ENCODE measurements at places on chromosomes 16 and 17.

GRCh38 chr17:10290041-10290440, 82.8 kb downstream of the MYH13 start:
- no peak for DNase-seq

DNA sequence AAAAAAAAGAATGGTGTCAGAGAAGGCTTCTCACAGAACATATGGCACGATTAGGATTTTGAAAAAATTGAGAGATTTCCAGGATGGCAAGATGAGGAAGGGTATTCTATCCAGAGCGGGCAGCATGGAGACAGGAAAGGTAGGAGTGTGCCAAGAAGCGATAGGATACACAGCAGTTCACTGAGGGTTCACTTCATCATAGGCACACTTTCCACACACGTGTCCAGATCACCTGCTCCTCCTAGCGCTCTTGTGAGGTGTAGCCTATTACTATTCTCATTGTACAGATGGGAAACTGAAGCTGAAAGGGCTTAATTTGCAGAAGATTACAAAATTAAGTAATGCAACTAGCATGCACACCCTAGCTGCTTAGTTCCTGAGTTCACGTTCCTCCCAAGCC, 6.2 kb upstream of the ELAC2 start:
- DNase-seq: no peak

GRCh38 chr16:53022374-53022773, 30.3 kb downstream of the CHD9NB start:
- DNase-seq: no peak

DNA sequence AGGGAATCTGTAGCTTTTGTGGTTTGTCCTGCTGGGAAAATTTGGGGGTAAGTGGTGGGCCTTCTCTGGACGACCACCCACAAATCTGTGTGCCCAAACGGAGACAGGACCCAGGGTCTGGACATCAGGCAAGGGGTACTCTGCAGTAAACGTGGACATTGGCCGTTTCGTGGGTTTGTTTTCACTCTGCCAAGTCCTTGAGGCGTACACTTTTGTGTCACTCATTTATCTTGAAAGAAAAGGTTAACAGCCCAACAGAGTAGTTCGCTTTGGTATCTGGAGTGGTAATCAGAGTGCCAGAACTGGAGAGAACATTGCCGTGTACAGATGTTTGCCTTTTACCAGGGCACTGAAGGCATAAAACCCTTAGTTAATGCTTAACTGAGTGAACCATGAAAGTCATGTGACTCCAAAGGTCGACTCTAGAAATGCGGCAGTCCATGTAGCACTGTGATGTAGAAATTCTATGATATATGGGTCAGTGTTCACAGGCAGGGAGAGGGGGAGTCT, 15.4 kb downstream of the NAA60 start:
- no peak for DNase-seq

DNA sequence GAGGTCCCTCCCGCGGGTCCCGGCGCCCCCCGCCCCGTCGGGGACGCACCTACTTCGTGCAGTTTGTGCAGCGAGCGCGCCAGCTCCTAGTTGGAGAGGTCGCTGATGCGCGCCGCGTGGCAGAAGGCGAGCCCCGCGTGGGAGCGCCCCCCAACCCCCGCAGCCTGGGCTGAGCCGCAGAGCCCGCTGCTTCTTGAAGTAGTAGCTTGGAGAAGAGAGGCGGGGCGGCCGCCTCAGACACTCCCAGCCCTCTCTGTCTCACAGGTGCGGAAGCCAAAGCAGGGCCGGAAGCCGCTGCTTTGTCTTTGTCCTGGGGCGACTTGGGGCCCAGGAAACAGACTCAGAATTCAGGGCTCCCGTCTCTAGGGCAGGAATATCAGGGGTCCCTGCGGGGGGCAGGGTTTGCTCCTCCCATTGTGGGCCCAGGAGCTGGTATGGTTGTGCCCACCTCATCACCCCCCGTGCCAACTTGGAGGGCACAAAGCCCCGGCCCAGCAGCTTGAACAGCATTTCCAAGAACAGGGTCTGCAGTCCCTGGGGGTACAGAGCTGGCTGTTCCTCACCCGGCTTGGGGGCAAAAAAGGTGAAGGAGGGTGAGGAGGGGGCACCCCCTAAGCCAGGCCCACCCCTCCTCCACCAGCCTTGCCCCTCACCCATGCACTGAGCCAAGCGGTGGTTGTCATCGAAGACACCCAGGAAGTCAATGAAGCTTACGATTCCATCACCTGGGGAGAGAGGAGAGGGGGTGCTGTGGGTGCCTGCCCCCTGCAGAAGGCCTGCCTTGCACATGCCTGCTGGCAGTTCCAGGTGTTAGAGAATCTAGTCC, 13.5 kb downstream of the SPATA32 start:
- no peak for DNase-seq

- DNase-seq: peak; percentile 95
Observed at GRCh38 chr17:7314719-7315569, at the start of gene GPS2. Gene GPS2, minus strand, starts transcription at chr17:7315360. Its CDS starts 308 bp downstream, at chr17:7315052.

- DNase-seq: no peak
Observed at GRCh38 chr17:57852955-57853328, 3.1 kb upstream of the MRPS23 start.

DNA sequence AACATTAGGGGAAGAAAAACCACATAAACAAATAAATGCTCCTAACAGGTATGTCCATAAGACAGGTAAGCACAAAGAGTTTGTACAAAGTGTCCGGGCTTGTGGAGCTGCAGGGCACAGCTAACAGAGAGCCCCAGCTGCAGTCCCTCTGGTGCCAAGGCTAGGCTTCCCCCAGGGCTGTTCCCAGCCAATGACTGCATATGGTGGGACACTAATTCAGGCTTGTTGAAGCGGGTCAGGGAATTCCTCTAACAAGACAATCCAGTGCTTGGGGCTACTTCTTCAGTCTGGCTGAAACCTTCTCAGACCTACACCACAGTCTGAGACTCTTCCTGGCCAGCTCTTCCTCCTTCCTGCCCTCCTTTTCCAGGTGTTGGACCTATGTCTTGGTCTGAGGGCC, 51.7 kb upstream of the ALDH3A1 start:
- no peak for DNase-seq

DNA sequence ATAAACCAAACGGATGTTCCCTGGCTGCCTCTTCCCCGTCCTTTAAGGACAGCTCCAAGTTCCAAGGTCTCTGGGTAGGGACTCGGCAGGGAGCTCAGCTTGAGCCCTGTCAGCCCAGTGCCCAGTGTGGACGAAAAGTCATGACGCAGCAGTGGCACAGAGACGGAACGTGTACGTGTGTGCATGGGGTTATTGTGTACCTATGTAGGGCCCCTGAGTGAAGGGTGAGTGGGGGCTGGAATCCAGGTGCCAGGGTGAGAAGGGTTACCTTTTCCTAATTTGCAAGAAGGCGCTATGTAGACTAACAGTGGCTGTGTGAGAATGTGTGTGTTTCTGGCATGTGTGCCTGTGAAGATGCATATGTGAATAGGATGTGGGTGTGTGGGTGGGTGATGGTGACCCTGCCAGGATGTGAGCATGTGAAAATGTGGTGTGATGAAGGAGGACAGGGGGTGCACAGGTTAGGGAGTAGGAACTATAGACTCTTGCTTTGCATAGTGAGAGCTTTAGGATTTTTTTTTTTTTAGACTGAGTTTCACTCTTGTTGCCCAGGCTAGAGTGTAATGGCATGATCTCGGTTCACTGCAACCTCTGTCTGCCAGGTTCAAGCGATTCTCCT, 6.0 kb downstream of the SCN4A start:
- no peak for DNase-seq

- no peak for DNase-seq
Observed at GRCh38 chr16:69709456-69710084, 16.8 kb downstream of the NQO1 start.

DNA sequence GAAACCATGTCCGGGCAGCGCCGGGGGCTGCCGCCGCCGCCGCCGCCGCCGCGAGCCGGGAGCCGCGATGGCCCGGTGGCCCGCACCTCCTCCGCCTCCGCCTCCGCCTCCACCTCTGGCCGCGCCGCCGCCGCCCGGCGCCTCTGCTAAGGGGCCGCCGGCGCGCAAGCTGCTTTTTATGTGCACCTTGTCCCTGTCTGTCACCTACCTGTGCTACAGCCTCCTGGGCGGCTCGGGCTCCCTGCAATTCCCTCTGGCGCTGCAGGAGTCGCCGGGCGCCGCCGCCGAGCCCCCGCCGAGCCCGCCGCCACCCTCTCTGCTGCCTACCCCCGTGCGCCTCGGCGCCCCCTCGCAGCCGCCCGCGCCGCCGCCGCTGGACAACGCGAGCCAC, 587 bp downstream of the HS3ST4 start:
- DNase-seq: no peak

DNA sequence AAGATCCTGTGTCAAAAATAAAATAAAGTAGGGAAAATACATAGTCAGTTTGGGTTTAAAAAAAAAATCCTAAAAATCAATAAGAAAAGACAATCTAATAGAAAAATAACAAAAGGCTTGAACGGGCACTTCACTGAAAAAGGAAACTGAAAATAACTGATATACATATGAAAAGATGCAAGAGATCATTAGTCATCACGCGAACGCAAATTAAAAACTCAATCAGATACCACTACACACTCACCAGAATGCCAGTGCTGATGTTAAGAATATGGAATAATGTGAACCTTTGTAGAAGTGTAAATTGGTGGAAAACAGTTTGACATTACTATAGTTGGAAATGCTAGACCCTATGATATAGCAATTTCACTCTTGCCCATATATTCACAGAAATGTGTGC, 14.6 kb downstream of the GNGT2 start:
- DNase-seq: no peak

DNA sequence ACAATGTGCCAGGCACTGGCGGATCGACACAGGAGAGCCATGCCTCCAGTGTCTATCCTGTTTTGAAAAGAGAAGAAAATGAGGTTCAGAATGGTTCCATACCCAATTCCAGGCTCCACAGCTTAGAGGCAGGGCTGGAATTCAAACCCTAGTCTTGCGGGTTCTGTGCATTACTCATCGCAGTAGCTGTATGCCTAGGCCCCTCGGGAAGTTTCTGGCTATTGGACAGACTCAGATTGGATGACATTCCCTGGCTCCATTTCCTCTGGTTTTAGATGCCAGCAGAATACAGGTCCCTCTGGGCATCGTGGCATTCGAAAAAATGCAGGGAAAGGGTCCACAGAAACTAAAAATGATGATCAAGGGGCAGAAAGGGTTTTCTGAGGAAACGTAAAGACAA, 184.7 kb downstream of the COPRS start:
- DNase-seq: no peak

DNA sequence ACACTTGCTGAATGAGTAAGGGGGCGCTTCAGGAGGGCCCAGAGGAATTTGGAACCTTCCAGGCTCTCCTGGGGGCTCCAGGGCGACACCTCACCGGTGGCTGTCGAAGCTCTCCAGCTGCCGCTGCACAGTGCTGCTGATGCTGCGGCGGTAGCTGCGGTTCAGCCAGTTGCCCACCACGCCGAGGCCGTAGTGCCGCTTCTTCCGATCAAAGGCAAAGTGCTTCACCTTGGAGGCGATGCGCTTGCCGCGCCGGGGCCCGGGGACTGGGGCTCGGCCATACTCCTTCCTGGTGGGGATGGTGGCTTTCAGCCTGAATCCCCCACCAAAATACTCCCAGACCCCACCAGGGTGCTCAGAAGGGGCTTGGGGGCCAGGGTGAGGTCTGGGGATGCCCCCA, 9.3 kb downstream of the AANAT start:
- DNase-seq: no peak

DNA sequence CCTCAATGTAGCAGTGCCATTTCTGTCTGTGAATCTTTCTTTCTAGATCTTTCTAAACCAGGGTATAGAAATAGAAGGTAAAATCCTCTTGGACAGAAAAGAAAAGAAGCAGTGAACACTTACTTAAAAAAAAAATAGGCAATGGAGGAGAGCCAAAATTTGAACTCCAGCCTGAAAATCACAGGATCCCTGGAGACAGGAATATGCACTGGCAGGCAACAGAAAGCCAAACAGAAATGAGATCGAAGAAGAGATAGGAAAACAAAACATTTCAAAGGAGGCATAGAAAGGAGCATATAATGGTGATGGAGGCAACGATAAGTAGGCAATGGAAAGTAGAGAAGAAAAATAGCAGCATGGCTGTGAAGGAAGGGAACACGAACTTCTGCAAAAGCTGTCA, 253.7 kb upstream of the HSBP1 start:
- no peak for DNase-seq

GRCh38 chr17:17097763-17098345, 55.6 kb downstream of the MPRIP start:
- no peak for DNase-seq

DNA sequence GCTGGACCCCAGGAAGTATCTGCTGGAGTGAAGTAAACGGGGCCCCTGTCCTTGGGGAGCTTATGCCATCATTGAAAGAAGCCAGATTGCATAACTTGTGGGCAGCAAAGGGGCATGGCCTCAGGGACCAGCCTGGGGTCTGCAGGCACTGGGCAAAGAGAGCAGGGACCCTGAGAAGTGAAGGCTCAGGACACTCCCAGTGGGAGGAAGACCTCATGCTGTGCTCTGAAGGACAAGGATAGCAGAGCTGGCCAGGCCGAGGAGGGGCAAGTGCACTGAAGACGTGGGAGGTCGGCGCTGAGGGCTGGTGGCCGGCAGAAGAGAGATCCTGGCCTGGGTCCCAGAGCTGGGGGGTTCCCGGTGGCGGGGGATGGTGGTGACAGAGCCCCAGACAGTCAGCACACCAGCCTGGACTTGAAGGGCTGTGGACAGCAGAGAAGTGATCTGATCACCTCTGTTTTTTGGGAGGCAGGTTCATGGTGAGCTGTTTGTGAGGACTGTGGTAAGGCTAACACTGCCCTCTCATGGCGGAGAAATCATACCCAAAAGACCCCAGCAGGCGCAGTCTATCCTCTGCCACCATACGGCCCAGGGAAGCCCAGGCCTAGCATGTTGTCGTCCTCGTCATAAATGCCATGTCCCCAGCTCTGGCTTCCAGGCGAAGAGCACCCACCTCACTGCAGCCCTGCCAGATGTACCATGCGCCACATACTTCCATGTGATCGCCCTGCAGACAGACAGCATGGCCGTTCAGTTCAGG, 7.1 kb upstream of the CNP start:
- no peak for DNase-seq

DNA sequence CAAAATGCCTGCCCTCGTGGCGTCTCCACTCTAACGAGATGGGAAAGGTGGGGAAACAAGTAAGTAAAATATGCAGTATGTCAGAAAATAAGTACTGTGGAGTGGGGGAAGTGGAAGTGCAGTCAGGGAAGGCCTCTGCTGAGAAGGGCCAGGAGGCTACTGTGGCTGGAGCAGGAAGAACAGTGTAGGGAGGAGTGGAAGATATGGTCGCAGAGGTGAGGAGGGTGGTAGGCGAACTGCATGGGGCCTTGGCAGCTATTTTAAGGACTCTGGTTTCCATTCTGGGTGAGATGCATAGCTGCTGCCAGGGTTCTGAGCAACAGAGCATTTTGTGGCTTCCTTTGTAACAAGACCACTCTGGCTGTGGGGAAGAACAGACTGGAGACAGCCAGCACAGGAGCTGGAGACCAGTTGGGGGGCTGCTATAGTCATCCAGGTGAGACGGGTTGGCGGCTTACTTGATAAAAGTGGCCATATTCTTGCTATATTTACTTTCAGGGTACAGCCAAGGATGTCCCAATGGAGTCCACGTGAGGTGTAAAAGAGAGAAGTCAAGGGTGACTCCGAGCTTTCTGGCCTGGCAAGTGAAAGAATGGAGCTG, 42.6 kb downstream of the CYTH1 start:
- peak; percentile 20 for DNase-seq

Data from natural killer cell treated with Interleukin-12 subunit alpha and Interleukin-12 subunit beta and Interleukin-15 and Interleukin-18, amount 100 ng/mL, for 72 hours (primary cell).